ENCODE measurements at places on chromosomes 12 and 14.

DNA sequence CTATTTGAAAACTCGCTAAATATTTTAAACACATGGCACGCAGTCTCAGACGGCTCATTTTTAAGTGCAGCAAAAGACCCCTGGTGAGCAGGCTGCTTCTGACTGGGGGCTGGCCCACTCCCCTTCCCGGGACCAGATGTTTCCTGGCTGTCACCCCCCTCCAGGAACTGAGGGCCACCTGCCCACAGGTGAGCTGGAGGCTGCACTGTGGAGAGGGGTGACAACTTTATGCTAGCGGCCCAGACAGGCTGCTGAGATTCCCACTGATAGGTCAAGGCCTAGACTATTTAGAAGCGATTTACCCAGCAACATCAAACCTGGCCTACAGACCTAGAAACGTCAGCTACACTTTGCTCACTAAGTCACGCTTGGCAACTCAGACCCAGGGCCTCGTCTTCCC, 92.1 kb downstream of the BCL11B start:
- DNase-seq, result no peak

GRCh38 chr14:58824106-58824505, 186.3 kb downstream of the DACT1 start:
- DNase-seq, result no peak

- DNase-seq, result no peak
These were observed 17.0 kb downstream of the VCPKMT start for GRCh38 chr14:50099335-50099734.

- no peak for DNase-seq
These were observed 44.0 kb upstream of the LRTM2 start for GRCh38 chr12:1776170-1776921.

- peak; percentile 49 for DNase-seq
These were observed 17.3 kb upstream of the YY1 start for GRCh38 chr14:100221533-100222223.

GRCh38 chr14:29075761-29076160, 309.2 kb downstream of the FOXG1 start:
- no peak for DNase-seq

DNA sequence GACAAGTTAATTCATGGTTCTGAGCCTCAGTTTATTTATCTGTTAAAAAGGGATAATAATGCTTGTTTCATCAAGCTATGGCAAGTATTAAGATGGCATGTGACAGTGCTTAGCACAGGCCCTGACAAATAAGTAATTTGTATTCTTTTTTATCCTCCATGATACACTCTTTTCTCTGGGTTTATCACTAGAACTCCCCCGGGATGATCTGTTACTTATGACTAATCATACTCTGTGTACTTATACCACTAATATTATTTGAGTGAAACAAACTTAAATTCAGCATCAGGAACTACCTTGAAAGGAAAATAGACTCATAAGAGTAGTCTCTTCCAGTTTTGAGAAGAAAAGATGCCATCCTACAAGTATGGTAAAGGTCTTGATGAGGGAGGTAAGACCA, 283.8 kb downstream of the PAWR start:
- no peak for DNase-seq

GRCh38 chr14:89773151-89773550, 181.4 kb downstream of the EFCAB11 start:
- DNase-seq, result no peak

- no peak for DNase-seq
These were observed 75.8 kb upstream of the SOX5 start for GRCh38 chr12:24025153-24025798.

DNA sequence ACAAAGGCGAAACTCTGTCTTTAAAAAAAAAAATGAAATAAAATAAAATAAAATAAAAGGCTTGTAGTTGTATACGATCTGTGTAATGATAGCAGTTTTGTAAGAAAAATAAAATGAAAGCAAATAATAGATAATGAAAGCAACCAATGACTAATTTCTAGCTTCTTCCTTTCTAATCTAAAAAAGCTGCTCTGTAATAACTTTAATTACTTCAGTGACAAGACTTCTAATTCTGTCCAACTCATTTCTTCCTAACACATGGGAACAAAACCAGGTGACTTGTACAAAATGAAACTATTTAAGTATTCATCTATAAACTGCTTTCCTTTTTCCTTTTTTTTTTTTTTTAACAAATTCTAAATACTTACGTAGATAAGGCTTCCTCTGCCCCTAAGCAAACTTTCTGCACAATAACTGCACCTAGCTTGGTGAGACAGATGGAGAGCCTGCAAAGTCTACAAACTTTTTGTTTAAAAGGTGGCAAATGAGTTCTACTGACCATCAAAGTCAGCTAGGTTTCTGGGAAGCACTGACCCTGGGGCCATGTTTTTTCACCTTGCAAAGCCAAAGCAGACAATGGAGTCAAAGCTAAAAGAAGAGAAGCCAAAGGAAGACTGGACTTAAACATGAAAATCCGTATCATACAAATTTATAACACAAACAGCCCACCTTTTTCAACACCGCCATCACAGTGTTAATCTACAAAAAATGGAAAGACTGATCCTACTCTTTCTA, 28.2 kb downstream of the DENND5B start:
- DNase-seq, result no peak

GRCh38 chr12:2581293-2582045, 213.3 kb upstream of the FKBP4 start:
- DNase-seq, result no peak

- no peak for DNase-seq
These were observed 53.9 kb downstream of the ZC3H14 start for GRCh38 chr14:88616697-88617096.

DNA sequence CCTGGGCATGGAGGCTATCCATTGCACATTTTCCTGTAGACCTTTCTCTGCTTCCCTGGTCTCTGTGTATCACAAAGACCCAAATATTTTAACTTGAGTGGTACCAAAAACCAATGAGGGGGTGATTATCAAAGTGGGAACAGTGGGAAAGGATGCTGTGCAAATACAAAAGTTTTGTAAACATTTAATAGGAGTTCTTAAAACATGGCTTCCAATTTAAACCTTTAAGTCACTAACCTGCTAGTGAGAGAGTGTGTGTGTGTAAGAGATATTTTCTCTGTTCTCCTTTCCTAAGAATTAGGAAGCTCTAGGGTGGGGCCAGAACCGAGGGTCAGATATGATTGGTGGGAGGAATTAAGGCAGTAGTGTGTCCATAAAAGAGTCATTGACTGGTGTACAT, 64.5 kb upstream of the ARHGAP5 start:
- no peak for DNase-seq
